ENCODE measurements at places on chromosomes 1 and 21.

GRCh38 chr21:29351691-29352090 lies 53.0 kb downstream of the BACH1 start:
- DNase-seq: no peak

DNA sequence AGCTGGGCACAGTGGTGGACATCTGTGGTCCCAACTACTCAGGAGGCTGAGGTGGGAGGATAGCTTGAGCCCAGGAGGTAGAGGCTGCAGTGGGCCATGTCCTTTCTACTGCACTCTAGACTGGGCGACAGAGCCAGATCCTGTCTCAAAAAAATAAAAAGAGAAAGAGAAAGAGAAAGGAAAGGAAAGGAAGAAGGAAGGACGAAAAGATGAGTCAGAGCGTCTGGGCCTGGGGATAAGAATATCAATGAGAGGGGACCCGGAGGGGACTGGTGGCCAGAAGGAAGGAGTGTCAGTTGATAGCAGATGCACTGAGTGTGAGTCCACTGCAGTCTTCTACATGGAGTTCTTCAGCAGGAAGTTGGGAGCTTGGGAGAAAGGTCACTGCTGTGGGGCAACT lies 75.6 kb downstream of the SYT6 start:
- DNase-seq: no peak

GRCh38 chr1:57041901-57042300 lies 76.1 kb upstream of the C8B start:
- no peak for DNase-seq

GRCh38 chr1:234631721-234632125 lies 21.7 kb upstream of the IRF2BP2 start:
- no peak for DNase-seq

DNA sequence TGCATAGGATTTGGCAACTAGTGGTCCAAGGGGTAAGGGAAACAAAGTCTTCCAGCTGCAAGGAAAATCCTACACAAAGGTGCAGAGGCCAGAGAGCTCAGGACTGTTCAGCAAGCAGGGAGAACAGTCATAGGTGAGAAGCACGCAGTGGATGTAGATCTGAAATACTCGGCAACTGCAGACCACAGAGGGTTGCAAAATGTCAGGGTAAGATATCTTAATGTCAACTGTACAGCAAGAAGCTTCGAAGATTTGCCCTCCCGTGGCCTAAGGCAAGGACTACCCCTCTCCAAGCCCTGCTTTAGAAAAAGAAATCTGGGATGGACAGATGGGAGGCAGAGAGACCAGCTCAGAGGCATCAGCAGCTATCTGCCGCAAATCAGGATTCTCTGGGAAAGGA lies 153.4 kb upstream of the IRF2BP2 start:
- no peak for DNase-seq

DNA sequence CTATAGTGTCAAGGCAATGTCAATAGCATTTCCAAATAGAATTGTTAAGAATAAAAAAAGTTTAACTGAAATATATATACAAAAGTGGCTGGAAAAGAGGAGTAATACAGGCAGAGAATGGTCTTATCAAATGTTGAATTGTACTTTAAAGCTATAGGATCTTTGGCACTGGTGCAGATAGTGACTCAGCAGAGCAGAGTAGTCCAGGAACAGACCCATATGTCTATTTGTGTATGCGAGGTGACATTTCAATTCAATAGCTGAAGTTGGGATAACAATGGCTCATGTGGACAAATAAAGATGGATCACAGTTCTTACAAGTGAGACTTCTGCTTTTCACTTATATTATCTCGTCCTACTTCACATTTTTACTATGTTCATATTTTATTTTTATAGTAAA lies 543.0 kb upstream of the B3GALT2 start:
- no peak for DNase-seq

DNA sequence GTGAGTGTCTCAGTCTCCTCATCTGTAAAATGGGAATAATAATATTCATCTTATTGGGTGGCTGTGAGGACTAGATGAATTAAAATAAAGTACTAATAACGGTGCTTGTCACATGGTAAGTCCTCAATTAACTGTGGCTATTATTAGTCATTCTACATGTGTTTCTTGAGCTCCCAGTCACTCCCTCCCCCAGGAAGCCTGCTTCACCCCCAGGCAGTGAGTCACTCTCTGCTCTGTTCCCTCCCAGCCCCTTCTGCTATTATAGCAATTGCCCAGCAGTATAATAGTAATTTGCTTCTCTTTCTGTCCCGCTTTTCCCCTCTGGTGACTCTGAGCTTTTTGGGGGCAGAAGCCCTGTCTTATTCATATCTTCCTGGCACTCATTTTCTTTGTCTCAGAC lies 102.0 kb downstream of the BEND5 start:
- no peak for DNase-seq

GRCh38 chr1:209382231-209383100 lies 201.0 kb upstream of the CAMK1G start:
- DNase-seq: no peak

- DNase-seq: no peak
Observed at GRCh38 chr1:101816262-101816661, 180.5 kb downstream of the OLFM3 start.

DNA sequence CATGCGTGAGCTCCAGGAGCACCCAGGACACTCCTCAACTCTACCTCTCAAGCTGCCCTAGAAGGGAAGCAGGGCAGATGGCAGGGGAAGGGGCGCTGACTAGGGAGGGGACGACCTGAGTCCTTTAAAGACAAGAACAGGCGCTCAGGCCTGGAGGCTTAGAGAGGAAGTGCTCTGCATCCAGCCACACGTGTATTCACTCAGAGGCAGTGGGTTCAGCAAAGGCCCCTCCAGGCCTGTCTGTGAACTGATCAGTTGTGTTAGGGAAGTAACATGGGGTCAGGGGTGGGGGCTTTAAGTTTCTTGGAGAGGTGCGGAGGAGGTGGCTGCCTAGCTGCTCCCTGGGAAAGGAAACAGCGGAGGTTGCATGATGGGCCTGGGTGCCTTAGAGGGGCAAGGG lies 37.1 kb upstream of the ARF1 start:
- DNase-seq: no peak

DNA sequence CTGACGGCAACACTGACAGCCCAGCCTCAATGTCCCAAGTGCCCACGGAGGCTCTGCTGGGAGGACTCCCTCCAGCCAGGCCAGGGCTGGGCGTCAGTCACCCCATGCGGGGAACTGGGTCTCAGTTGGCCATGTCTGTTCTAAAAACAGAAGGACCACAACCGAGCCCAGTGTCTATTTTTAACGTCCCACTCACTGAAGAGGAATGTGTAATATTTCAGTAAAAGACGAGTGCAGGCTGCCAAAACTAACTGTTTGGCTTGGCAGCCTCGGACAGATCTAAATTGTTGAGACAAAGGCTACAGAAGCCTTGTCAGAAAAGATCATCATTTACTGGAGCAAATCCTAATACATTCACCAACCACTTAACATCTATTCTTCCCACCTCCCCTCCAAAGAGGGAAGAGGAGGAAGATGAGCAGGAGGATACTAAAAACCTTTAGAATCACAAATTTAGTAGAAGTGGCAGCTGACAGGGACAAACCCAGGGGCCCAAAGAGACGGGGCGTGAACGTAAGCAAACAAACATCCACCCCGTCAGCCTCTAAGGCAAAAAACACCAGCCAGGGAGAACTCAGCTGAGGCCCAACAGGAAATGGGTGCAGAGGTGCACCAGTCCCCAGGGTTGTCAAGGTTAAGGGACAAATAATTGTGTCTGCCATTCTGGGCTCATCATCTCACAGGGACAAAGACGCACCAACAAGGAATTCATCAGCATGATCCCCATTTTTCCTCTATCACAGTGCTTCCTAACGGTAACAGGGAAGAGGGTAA lies 18.7 kb downstream of the C1orf198 start:
- no peak for DNase-seq
